Stomach (tissue), 19 donors: ENCODE measurements at places on chromosomes 12 and 14. TPM values are rescaled to one million over a fixed set of nuclear protein-coding genes. Genes with fewer than 3 reads are reported as not detected.

- no peak for DNase-seq
These were observed 2.9 kb upstream of the HMGA2 start for GRCh38 chr12:65821336-65821735.

- no peak for DNase-seq
These were observed 21.1 kb downstream of the MOAP1 start for GRCh38 chr14:93163564-93163963.

Gene IQSEC3
- not detected for total RNA-seq

DNA sequence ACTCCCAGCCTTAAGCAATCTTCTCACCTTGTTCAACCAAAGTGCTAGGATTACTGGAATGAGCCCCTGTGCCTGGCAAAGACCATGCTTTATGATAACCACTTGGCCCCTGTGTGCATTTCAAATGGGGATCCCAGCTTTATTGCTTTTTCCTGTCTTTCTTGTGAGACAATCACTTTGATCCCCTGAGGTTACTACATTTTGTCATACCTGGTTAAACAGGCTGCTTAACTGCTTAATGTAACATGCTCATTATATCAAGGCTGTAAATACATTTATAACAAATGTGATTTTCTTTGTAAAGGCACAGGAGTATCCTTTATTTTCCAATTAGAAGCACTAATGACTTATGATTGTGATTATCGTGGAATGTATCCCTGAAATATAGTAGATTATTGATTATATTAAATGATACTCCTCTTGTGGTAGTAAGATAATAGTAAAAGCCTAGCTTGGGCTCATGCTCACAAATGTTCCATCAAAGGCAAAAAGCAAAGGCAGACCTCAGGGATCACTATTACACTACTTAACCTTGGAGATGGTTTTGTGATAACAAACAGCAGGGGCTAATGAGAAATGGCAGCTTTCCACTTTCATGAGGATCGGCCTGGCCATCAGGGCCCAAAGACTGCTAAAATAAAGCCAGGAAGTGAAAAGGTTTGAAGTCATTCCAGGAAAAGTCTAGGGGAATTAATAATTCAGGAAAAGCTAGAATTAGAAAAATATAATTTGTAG lies 290.8 kb upstream of the MDGA2 start:
- DNase-seq, result no peak
